ENCODE measurements at places on chromosomes 1 and 21.

- no peak for DNase-seq
Measured at GRCh38 chr1:108503062-108503733, 53.1 kb downstream of the NBPF6 start.

GRCh38 chr1:209610631-209610905 is 27.1 kb downstream of the CAMK1G start:
- DNase-seq = no peak

DNA sequence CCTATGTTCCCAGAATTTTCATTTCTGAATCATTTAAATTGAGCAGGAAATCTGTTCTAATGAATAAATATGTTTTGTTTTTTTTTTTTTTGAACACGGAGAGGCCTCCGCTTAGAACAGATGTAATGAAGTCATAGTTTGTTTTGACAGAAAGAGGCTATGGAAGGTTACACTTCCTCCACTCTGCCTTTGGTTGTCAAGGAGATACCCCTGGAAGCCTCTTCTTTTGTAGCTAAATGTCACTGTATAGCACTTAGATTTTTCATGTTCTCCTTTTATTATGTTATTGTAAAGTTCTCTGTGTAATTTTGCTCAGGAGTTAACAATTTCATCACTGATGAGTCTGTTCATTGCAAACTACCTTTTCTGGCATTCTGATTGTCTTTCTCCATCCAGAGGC is 22.7 kb upstream of the GNG12 start:
- DNase-seq = no peak

DNA sequence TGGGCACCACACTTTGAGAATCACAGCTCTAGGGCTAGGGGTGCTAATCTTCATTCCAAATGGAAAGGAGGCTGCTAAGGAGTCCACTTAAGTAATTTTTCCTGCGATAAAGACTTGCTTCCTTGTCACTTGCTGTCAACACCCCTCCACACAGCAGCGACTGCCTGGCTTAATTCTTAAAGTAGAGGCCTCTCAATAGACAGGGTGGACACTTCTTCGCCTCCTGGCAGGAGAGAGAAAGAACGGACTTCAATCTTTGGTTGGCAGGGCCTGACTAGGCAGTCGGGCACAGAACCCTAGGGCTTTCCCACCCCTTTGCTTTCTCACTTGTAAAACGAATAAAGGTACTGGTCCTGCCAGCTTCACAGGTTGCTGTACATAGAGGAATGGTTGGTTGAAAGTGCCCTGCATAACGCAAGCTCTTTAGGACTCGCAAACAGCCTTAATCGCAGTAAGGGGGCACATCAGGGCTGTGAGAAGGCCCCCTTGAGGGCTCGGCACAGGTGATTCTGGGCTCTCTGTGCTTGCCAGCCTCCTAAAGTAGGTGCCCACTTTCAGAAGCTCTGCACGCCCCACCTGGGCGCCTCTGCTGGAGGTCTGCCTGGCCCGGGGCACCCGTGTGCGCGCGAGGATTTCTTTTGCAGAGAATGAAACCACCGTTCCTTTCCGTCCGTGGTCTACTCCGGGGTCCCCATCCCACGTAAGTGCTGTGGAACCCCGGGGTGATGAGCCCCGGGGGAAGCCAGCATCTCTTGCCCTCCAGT is 47.6 kb upstream of the CD34 start:
- no peak for DNase-seq

DNA sequence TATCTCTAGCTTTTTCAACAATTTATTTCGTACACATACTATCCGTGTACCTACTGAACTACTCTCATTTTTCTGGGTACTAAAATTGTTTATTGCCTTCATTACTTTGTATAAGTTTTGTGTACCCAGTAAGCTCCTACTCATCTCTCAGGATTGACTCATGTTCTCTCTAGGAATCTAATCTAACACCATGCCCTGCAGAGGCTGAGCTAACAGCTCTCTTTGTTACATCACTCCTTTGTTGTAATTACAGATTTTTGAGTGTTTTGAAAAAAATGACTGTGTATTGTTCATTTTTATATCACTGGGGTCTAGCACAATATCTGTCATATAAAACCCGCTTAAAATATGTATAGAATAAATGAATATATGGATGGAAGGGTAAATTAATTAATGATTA is 167.1 kb downstream of the ATP6V1G3 start:
- DNase-seq = no peak

DNA sequence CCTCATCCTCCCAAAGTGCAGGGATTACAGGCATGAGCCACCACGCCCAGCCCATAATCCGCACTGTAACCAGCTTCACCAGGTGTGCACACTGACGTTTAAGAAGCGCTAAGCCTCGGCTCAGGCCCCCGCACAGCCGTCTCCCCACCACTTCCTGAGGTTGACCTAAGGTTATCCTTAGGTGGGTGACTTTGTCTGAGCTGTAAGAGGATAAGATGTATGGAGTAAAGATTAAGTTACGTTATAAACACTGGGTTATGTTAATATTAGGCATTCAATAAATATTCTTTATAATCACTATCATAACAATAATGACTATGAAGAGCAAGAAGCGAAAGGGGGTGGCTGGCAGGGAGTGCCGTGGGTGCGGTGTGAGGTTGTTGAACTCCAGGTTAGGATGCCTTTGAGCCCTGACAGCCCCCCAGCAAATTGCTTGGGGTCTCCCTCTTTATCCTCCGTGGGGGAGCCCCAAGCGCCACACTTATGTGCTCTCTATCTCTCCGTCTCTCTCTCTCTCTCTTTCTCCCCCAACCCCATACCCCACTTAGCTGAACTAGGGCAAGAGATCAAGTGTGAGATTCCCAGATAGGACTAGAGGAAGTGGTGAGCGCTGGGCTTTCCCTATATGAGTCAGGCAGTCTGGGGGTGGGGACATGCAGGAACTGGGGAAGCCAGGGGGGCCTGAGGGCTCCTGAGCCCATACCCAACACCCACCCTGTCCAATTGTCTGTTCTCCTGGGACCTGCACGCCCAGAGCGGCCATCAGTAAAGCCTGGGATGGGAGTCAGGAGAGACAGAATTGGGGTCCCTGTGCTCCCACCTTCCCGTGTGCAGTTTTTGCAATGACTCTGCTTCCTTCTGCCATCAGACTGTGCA is 7.6 kb downstream of the EFHD2 start:
- no peak for DNase-seq

DNA sequence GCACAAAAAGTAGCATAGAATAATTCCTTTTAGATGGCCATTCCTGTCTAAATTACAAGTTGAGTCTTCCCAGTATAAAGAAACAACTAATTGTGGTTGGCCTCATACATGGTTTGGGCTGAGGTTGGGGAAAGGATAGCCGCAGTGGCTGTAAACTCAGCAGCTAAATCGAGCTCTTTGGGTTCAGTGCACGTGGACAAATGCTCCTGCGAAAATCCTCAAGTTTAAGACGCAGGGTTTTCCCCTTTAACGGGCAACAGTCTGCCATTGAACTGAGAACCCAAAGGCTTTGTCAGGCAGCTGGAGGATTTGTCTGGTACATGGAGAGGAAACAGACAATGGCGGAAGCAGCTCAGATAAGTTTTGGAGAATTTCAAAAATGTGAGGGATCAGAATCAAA is 331.9 kb downstream of the TGFB2 start:
- DNase-seq = no peak

GRCh38 chr1:145730900-145731299 is 11.6 kb downstream of the CD160 start:
- DNase-seq = no peak

- DNase-seq = no peak
Measured at GRCh38 chr21:36478207-36478701, 1.7 kb downstream of the CLDN14 start.

Measured in GOT3 (cell line).